ENCODE measurements at places on chromosomes 13 and 19.

DNA sequence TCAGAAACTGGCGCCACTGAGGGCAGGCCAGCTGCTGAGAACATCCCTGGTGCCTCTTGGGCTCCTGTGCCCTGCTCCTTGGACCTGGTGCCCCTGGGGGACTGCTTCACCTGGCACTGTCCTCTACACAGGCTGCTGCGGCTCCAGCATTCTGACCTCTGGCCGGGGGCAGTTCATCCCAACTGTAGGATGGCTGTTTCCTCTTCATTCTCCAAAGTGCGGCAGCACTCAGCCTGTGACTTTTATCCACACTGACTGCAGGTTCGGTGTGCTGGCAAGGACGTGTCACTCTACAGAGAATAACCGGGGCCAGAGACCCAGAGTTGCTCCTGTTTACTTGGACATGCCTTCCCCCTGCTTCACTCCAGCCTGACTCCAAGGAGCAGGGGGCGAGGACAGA, 7.6 kb upstream of the ANKRD10 start:
- DNase-seq = no peak

- DNase-seq = no peak
Measured at GRCh38 chr19:1408300-1409203, 1.2 kb downstream of the DAZAP1 start.

DNA sequence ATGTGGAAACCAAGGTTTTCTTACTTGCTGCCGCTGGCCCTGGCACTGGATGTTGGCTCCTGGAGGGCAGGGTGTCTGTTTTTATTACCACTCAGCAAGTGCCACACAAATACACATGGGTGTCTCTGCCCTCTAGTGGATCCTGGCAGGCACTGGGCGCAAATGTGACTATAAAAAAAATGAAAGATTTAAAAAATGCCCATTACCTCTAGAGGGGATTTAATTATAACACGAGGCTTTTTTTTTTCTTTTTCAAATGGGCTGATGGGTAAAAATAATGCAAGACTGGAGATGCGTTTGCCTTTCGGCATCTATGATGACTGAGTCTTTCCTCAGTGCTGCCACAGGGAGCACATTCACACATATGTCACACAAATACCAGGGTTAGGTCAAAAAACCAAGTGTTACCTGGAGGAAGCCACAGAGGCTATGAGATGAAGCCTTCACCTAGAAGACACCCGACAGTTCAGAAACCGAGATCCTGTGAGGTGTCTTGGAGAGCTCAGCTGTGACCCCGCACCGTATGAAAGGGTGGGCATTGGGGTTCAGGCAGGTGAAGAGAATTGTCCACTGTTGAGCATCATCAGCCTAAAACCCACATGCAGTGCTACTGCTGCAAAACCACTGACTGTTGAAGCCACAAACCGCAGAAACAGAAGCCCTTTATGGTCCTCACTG, 25.7 kb downstream of the CHAMP1 start:
- peak; percentile 28 for DNase-seq

GRCh38 chr19:56124578-56124977, 3.5 kb upstream of the ZNF787 start:
- DNase-seq = no peak

- no peak for DNase-seq
Measured at GRCh38 chr13:31200637-31200971, 829 bp downstream of the B3GLCT start.

DNA sequence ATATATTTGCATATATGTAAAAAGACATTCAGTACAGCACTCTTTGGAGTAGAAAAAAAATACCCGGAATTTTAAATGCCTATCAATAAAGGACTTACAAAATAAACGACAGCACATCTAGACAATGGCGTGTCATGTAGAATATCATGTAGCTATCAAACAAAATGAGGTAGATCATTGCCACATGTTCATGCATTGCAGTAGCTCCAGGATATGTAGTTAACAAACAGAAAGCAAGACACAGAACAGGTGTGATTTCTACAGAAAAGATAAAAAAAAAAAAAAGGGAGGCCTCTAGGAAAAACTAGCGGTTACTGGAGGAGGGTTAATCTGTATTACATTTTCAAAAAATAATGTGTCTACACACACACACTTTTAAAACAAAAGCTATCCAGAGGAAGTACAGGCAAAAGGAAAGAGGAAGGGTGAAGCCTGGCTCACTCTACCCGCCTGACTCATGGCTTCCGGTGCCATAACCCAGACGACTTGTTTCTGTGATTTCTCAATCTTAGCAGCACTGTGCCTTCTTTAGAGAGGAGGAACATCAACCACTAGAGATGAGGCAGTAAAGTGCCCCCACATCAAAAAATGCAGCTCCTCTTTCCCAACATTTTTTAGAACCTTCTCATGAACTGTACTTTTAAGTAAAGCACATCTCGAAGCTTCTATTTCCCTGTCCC, 6.9 kb downstream of the KCTD12 start:
- no peak for DNase-seq

DNA sequence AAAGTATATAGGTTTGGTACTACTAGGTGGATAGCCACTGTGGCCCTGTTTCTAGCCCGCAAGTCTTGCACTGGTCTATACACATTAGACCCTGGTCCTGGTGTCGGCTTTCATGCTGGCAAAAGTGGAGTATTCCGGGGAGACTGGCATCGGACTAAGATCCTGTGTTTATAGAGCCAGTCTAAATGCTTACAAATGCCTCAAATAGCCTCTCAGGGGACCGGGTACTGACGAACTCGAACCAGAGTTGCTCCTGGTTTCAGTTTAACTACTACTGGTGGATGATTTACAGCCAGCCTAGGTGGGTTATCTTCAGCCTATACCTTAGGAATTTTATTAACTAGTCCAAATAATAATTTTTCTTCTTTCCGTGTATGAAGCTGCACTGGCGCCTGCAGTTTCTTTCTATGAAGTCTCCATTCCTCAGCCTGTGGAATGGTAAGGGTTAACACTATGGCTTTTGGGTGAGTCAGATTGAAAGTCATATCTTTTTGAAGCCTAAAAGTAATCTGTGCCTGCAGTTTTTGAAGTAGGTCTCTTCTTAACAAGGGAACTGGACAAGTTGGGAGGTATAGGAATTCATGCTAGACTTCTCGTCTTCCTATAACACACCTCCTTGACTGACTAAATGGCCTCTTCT, 51.3 kb downstream of the OR10H4 start:
- no peak for DNase-seq

DNA sequence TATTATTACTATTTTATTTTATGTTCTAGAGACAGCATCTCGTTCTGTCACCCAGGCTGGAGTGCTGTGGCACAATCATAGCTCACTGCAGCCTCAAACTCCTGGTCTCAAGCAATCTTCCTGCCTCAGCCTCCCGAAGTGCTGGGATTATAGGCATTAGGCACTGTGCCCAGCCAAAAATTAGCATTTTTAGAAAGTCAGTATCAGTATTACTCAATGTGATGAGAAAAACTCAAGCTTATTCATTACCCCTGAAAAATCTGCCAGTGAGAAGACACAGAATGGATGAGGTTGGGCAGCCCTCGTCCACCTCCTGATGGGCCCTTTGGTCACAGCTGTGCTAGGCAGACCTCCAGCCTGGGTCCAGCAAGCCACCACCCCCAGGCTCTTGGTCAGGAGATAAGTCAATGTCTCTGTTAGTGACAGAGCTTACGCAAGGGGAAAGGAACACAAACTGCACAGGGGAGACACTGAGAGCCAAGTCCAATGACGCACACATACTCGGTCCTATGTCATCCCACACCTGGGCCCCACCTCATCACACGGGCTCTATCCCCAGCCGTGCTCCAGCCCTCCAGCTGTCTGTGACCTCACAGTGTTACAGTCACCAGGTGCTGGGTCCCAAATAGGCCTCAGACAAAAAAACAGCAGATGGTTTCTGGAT, 19.8 kb downstream of the PEPD start:
- DNase-seq = no peak

- no peak for DNase-seq
Measured at GRCh38 chr13:35818633-35819067, 312.5 kb downstream of the DCLK1 start.

DNA sequence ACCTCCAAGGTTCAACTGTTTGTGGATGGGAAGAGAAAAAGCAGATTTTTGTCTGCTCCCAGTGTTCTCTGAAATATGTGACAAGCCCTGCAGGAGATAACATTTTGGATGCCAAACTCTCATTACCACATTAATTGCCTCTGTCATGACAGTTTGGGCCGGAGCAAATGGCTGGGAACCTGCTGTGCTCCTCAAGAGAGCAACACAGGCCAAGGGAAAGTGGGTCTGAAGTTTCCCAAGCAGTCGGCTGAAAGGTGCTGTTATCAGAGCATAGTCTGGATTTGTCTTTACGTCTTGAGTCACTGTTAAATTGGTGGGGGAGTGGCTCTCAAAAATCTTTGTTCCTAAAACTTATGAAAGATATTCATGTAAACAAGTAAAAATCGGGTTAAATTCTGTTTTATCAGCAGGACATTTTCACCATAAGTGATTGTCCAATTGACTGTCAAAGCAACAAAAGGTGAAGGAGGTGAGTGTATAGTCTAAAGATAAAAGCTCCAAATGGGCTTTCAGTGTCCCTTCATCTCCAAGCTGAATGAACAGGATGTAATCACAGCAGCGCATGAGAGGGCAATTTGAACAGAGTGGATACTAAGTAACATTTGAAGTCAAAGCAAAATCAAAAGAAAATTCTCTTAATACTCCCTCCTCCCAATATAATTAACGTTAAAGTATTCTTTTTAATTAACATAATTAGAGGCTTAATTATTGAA, 844.8 kb downstream of the PCDH17 start:
- DNase-seq = no peak

DNA sequence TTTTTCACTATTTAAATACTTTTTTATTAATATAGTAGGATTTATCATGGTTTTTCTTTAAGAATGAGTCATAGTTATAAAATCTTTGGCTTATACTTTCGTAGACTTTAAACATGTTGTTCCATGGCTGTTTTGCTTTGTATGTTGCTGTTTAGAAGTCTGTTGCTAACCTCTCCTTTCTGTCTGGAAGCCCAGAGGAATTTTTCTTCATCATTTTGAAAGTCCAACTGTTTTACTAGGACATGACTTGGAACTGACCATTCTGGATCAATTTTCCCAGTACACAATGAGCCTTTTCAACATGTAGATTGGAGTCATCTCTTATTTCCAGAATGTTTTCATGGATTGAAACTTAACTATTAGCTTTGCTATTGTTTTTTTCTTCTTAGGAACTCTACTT, 7.9 kb downstream of the CAB39L start:
- no peak for DNase-seq

GRCh38 chr13:60974296-60974695, 441.4 kb downstream of the PCDH20 start:
- DNase-seq = no peak

- DNase-seq = no peak
Measured at GRCh38 chr13:73738626-73739025, 395.6 kb downstream of the KLF12 start.

GRCh38 chr19:34041925-34042521, 130.3 kb upstream of the LSM14A start:
- DNase-seq = peak; percentile 33

GRCh38 chr19:54189145-54189734, at the start of gene MBOAT7:
Gene MBOAT7, minus strand, starts transcription at chr19:54189580. Its CDS starts 1,072 bp downstream, at chr19:54188508.
- no peak for DNase-seq

DNA sequence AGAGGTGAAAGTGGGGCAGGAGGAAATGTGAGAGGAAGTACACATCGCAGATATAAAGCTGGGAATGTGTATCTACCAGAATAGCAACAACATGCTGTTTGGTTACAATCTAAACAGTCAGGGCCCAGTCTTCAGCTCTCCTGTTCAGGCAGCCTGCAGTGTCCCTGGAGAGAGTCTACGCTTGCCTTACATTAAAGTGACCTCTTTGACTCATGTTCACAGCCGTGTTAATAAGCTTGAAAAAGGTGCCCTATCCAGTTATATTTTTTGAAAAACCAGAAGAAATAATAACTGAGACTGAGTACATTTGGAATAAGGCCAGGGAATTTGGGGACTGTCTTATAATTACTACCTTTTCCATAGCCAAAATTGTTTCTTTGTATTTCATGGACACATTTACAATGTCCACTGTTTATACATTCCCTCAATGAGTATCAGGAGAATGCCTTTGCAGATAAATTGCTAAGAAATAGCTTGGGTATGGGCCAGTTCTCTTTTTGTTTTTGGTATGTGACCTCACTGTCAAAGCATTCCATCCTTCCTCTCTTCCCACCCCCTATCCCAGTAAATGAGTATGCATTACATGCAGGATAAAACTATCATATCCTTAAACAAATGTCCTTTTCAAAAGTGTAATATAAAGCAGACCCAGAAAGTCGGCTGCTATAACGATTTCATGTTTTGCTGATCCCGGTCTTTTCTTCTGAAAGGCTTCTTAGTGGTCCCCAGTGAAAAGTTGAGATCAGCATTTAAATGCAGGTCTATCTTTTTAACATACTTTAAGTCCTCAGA, 82.6 kb downstream of the PCDH9 start:
- DNase-seq = no peak

- DNase-seq = peak; percentile 74
Measured at GRCh38 chr19:48991873-48992580, 1.1 kb downstream of the GYS1 start.

GRCh38 chr19:13839130-13839937, 37.6 kb upstream of the NANOS3 start:
- DNase-seq = peak; percentile 65

DNA sequence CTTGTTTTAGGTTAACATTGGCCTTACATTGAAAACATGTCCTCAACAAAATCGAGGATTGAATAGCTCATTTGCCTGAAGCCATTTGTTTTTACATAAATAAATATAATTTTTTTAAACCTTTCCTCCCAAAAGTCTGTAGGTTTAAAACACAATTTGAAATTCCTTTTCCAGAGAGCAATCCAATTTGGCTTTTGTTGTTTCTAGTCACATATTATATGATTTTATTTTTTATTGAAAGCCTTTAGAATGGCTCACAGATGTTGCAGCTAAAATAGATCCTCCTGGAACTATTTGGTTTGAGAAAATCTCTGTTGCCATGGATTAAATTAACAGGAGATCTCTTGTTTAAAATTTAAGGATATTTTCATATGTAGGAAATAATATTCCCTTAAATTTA, 512.6 kb downstream of the KLF5 start:
- DNase-seq = no peak

DNA sequence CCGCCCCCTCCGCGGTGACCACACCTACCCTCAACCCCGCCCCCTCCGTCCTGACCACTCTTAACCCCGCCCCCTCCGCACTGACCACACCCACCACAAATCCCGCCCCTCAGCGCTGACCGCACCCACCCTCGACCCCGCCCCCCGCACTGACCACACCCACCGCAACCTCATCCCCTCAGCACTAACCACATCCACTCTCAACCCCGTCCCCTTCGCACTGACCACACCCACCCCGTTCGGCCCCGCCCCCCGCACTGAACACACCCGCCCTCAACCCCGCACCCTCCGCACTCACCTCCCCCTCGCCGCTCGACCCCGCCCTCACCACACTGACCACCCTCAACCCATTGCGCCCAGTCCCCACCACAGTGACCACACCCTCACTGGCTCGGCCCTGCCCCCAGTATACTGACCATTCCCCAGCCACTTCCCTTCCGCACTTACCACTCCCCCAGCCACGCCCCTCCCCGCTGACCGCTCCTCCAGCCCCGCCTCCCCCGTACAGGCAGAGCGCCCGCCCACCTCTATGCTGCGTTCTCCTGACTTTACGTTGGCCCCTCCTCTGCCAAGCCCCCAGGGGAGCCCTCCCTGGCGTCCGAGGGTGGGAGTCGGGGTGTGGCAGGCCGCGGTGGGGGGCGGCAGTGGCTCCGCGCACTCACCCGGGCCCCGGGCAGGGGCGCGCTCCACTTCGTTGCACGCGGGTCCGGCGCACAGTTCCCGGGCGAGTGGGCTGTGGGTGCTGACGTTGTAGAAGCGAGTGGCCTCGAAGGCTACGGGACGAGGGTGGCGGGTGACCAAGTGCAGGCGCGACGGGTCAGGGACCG, 8.4 kb downstream of the F2RL3 start:
- peak; percentile 75 for DNase-seq

- peak; percentile 97 for DNase-seq
Measured at GRCh38 chr19:17107546-17108452, 32.2 kb downstream of the MYO9B start.

All from amniotic stem cell (primary cell).